ENCODE measurements at places on chromosomes 2 and 18.

DNA sequence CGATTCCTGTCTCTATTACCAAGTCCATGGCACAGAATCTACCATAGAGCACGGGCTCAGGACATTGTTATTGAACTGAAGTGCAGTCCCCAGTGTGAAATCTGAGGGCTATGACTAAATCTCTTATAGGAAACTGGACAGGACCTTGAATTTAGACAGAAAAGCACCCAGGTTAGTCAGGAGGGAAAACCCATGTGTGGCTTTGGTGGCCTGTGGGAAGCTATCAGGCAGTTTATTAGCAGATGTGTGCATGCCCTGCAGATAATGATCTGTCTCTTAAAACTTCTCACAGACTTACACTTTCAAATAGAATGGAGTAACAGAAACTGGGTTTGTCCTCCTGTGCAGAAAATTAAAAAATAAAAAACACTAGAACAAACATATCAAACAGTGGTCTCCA lies 610.0 kb upstream of the RAB6C start:
- no peak for DNase-seq

- no peak for DNase-seq
These were observed 25.1 kb downstream of the KDM3A start for GRCh38 chr2:86466306-86466705.

- DNase-seq = no peak
These were observed 19.3 kb downstream of the CLK1 start for GRCh38 chr2:200845194-200845593.

DNA sequence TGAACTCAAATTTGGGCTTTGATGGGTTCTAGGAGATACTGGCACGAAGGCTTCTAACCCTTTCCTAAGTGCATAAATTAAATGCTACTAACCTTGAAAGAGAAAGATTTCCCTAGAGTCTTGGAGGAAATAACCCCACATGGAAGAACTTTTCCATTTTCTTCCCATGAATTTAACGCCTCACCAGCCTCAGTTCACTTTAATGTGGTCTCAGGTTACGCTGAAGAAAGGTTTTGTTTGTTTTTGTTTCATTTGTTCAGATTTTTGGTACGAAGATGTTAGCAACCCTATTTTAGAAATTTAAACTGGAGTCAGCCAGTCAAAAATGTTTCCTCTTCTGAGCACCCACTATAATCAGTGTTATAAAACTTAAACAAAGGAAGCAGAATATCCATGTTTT lies 30.7 kb downstream of the METTL4 start:
- no peak for DNase-seq

DNA sequence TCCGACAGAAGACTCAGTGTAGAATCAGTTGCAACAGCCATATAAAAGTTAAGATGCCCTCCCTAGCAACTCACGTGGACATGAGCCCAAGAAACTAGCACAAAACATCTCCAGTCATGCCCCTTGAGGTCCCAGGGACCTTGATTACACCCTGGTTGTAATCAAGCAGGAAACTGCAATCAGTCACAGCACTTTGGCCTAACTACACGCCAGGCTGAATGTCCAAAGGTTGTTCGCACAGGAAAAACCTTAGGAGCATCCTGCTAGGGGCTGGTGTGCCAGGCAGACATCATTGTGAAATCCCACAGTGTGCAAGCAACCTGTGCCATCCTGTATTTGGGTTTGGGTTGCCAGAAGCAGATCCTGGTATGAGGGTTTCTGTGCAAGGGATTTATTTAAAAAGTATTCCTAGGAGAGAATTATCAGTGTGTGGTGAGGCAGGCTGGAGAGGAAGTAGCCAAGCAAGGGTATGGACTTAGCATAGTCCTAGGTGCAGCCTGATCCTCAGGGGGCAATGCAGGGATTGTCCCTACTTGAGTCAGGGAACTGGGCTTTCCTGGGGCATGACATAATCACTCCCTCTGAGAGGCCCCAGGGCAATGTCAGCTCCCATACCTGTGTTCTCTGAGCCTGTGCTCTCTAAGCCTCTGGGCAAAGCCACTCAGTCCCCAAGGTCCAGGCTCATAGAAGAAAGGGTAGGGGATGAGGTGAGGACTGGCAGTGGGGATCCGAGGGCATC lies 17.8 kb upstream of the SULT1C2 start:
- DNase-seq = no peak

GRCh38 chr2:242085941-242086621 lies 216.6 kb downstream of the RTP5 start:
- DNase-seq = no peak

- no peak for DNase-seq
These were observed 47.4 kb downstream of the NTSR2 start for GRCh38 chr2:11622611-11623010.

- DNase-seq = no peak
These were observed 28.7 kb upstream of the RTN4 start for GRCh38 chr2:55078956-55079355.

- no peak for DNase-seq
These were observed 86.9 kb downstream of the TRIB2 start for GRCh38 chr2:12803607-12804006.

DNA sequence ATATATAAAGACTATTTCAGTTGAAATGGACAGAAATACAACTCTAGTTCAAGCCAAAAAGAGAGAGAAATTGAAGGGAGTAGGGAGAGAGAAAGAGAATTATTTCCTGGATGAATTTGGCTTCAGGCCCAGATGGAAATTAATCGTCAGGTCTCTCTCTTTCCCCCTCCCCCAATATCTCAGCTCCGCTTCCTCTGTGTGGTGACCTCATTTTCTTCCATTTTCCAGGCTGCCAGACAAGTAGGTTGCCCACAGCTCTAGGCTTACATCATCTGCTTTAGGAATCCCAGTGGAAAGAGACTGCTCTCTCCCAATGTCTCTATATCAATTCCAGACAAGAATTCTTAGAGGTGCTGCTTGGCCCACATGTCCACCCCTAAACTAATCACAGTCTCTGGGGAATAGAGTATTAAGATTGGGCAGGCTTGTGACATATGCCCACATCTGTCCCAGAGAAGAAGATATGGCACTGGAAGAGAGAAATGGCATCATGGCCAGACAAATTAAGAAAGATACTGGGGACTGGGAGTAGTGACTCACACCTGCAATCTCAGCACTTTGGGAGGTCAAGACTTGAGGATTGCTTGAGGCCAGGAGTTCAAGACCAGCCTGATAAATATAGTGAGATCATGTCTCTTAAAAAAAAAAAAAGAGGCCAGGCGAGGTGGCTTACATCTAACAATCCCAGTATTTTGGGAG lies 37.2 kb upstream of the CFAP36 start:
- no peak for DNase-seq

DNA sequence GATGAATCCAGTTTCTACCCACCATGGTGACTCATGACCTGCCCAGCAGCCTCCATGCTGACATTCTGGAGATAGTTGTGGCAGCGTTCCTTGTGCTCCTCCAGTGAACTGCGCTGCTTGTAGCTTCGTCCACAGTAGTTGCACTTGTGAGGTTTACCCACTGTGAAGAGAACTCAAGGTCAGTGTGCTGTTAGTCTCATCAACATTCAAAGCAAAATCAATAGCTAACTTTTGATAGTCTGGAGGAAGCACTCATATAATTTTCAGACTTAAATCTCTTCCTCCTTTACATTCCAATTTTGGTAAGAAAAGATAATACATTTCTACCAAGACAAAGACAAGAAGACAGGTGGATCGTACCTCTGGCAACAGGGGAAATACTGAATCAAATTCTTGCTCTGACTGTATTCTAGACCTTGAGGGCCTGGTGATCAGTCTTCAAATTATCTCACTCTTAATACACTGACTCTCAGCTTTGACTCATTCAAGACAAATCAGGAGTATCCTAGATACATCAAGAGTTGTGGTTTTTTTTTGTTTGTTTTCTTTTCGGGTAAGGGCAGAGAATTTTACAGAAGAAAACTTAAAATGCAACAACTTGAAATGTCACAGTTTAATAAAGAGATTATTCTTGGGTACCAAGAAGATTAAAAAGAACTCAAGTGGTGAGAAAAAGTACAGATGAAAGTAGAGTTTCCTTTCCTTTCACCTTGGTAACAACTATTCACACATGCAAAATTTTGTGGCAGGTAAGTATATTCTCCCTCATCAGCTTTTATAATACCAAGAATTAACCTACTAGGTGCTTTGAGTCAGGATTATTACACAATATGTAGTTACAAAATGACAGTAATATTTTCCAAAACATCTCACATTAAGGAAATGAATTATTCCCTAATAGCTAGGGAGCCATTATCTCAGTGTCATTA lies 129.2 kb downstream of the IKZF2 start:
- no peak for DNase-seq

GRCh38 chr2:6412533-6413091 lies 453.1 kb downstream of the CMPK2 start:
- no peak for DNase-seq

- DNase-seq = no peak
These were observed 90.0 kb upstream of the TAF1B start for GRCh38 chr2:9753276-9753600.

DNA sequence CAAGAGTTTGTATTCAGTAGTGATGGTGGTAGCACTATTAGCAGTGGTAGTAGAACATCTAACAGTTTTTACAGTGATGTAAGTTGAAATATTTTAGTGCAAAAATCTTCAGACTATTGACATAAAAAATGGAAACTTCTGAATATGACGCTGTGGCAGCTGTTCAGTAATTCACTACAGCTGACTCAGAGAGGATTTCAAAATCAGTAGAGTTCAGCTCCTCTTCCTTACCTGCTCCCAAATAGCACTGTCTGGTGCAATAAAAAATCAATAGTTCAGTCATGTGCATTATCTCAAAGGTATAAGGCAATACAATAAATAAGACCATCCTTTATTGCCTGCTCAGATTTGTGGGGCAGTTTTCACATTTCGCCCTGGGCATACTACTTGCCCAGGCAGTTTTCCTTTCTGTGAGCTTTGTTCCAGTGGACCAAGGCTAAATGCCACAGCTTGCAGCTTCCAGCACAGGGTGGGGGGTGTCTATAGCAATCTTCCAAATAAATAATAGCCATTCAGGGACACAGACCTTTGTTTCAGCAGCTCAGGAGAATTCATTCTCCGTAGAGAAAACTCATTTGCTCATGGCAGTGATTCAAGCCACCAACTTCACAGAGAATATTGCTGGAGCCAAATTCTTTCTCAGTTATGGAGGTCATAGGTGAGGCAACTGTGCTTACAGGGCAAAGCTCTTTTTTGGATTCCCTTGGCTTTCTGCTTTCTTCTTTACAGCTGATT lies 33.9 kb upstream of the GORASP2 start:
- no peak for DNase-seq

DNA sequence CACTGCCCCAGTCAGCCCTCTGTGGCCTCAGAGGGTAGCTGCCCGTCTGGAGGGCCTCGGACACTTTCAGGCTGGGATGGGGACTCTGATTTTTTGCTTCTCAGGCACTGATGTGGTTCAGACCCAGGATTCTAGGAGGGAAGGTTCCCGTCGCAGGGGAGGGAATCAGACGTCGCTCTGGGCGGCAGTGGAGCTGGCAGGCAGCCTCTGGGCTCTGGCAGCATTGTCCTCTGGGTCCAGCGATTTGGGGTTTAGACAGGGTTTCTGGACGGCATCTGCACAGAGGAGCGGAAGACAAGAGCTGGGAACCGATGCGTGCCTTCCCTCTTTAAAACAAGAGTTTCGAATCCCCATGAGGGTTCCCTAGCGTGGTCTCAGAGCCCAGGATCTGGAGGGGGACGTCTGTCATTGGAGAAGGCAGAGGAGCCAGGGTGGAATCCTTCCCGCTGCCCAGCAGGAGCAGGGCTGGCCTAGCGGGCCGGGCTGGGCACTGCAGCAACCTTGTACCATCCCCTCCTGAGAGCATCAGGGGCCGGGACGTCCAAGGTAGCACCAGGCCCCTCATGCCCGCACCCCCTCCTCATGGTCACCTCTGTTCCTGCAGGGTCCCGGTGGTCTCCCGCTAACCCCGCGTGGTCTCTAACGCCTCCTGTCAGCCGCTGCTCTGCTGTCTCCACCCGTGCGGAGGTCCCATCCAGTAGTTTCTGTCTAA lies 246.0 kb downstream of the AGAP1 start:
- DNase-seq = no peak

GRCh38 chr2:165897726-165898125 lies 55.9 kb downstream of the TTC21B start:
- no peak for DNase-seq

DNA sequence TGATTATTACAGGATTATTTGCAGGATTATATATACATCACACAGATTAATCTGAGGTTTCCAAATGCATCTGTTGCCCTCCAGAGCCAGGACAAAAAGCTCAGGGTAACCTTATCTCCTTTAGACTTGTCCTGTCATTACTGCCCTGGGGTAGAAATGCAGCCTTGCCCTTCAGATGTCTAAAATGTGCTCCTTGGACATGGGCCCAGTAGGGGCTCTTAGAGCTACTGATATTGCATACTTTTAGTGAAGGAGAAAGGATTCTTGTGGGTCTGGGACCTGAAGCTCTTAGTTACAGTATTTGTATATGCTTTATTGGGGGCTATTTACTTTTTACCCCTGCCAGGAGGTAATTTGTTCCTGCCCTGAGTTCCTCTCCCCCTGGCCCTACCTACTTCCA lies 56.1 kb downstream of the PRKRA start:
- DNase-seq = no peak

GRCh38 chr2:56590611-56591010 lies 406.8 kb downstream of the CCDC85A start:
- DNase-seq = no peak

DNA sequence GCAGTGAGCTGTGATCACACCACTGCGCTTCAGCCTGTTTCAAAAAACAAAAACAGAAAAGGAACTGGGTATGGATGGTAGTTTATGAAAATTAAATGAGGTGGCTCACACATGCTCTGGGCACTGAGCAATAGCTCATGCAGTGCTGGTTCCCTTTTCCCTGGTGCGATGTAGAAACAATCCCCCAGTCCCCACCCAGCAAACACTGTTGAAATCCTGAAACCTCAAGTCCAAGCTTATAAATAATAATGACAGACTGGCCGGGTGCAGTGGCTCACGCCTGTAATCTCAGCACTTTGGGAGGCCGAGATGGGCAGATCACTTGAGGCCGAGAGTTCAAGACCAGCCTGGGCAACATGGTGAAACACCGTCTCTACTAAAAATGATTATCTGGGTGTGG lies 55.4 kb upstream of the SMAD2 start:
- DNase-seq = no peak

DNA sequence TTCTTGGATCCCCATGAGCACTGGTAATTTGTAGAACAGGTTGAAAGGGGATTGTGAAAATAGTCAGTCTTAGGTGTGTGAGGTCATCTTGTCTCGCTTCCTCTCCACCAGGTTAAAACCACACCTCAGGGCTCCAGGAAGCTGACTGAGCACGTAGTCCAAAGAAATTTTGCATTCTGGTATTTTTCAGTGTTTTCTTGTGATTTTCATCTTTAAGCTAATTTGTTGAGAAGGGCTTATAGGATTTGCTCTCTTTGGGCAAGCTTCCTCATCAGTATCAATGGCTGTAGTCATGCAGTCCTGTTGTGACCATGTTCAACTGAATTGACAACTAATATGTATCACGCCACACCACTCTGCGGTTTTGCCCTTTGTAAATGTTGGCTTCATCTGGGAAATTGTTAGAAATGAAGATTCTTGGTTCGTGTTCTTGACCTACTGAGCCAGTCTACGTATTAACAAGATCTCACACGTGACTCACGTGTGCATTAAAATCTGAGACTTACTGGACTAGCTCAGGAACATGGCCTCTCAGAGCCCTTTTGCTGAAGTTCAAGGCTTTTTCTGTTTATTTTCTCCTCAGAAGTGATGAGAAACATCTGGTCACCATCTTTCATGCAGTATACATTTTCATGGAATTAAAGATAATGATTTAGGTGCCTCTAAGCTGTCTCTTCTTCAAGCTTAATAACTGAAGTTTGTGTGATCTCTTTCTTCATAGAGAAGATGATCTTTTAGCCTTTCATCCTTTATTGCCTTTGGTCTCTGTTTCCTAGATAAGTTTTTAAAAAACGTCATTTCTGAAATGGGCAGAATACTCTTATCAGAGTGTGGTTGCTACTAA lies 32.8 kb downstream of the FMNL2 start:
- DNase-seq = no peak

- DNase-seq = no peak
These were observed 65.5 kb upstream of the PMAIP1 start for GRCh38 chr18:59834267-59834666.
